Mesendoderm (in vitro differentiated cells): ENCODE measurements at places on chromosomes 1 and 21.
A peak's percentile ranks its signal among the peaks of the same experiment; 100 is the strongest.

DNA sequence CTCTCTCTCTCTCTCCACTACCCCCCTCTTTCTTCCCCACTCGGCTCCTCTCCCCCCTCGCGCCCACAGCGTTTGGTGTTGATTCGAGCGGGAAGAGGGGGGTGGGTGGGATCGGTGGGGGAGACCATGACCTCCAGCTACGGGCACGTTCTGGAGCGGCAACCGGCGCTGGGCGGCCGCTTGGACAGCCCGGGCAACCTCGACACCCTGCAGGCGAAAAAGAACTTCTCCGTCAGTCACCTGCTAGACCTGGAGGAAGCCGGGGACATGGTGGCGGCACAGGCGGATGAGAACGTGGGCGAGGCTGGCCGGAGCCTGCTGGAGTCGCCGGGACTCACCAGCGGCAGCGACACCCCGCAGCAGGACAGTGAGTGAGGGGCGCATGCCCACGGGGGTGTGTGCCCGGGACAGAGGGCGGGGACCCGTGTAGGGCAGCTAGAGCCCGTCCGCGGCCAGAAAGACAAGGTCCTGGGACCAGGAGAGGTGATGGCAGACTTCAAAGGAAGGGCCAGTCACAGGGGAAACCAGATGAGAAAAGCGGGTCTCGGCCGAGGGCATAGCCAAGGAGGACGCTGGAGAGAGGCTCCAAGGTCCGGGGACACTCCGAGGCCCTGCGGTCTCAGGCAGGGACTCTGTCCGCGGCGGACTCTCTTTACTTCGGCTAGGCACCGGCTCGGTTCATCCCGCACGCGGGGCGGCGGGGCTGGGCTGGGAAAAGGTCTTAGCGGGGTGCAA lies at the start of gene PRRX1:
PRRX1 (plus strand) TSS at position 39 of the 735 bp plus-strand sequence; CDS start at position 127, 88 bp downstream.
- peak; percentile 43 for DNase-seq

DNA sequence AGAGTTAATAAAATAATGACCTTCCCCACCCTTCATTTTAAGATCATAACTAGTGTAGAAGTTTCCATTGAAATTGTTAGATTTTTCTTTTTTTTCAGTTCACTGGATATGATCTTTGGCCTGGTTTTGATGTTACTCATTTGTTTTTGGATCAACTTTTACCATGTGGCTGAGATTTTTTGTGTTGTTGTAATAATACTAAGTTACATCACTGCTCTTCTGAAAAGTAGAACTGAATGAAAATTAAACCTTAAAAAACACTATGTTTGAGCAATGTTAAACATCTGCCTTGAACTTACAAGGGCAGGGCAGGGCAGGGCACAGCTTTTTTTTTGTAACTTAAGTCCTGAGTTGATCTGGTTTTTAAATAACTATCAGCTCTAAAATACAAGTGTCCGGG lies 204.8 kb upstream of the ADAMTS5 start:
- no peak for DNase-seq

GRCh38 chr1:1892079-1892762 lies 1.3 kb upstream of the GNB1 start:
- no peak for DNase-seq

DNA sequence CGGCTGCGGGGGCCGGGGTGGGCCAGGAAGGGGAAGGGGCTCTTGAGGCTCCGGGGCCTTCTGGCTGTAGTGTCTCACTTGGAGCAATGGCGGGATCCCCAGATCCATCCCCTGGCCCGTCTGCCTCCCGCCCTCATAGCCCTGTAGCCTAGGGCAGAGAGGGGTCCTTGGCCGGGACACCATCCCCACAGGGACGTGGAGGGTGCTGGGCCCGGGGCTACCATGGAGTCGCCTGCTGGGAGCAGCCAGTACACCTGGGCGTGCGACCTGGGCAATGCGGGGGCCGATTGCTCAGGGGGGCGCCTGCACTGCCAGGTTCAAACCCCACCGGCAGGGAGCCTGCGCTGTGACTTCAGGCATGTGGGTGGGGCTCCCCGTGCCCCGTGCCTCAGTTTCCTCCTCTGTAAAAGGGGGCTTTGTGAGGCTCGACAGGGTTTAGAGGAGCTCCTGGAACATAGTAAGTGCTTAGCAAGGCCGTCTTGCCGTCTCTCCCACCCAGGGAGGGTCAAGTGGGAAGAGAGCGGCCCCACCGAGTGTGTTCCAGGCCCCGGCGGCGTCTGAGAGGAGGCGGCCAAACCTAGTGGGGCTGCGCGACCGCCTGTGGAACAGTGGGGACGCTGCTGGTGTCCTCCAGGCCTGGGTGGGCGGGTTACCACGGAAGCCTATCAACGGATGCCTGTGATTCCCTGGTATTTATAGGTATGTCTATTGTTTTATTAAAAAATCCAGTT lies 20.8 kb downstream of the PRKCZ start:
- no peak for DNase-seq

DNA sequence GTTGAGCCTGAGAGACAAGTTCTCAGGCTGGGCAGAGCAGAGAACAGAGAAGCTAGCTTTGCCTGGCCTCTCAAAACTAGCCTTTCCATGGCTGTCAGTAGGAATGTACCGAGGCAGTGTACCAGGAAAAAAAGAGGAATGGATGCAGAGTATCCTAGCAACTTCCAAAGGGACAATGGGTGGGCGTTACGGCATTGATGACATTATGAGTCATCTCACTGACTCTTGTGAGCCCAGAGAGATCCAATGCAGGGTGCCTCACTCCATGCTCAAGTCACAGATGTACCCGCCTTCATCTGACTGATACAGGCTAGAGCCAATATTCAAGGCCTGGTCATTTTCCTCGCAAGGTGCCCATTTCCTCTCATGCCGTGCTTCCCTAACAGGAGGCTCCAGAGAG lies 51.4 kb upstream of the C8B start:
- DNase-seq, result peak; percentile 51
